ENCODE measurements at places on chromosomes 6 and 20.

- DNase-seq, result no peak
These were observed 831.8 kb downstream of the EPHA7 start for GRCh38 chr6:92587525-92587924.

GRCh38 chr6:148934539-148934938 lies 187.7 kb downstream of the UST start:
- no peak for DNase-seq

DNA sequence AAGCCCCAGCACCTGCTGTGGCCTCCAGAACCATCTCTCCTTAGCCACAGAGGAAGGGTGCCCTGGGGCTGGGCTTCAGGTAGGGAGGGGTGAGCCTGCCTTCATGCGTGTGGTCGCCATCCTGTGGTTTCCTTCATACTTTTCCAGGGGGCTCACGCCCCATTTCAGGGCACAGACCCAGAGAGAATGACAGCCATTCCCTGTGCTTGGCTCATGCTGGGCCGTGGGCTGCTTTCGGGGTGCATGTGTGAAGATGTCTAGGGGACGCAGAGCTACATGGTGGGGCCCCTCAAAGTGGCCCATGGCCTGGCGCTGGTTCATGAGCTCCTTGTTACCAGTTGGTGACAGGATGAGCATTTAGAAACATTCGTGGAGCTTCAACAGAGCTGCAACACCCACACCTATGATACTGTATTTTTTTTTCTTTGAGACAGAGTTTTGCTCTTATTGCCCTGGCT lies 190.3 kb upstream of the SLC24A3 start:
- no peak for DNase-seq

DNA sequence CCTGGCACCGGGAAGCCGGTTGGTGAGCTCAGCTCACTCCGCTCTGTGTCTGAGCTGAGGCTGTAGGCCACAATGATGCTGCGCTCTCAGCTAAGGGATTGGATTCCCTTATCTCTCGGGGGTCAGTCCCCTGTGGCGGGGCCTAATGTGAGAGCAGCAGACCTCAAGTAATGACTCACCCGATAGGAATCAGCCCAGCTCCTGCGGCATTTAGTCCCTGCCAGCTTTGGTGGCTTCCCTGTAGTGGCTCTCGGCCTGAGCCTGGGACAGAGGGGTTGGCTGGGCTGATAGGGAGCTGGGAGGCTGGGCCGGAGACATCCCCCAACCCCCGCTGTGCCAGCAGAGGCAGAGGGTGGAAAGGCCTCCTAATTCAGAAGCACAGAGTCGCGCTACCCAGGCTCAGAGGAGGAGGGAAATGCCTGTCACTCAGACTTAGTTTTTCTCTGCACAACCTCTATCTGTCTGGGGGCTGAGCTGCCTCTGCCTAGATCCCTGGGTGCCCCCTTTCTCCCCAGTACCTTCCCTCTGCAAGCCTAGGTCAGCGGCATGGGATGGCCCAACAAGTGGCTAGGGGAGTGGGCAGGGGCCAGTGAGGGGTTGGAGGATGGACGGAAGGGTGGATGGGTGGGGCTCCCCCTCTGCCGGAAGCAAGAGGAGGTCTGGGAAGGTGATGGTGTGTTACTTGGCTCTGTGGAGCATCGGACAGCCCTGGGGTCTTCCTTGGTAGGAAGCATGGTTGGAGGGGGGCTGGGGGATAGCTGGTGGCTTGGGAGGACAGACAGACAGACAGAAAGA lies 92.2 kb downstream of the CDH22 start:
- no peak for DNase-seq

- DNase-seq, result no peak
These were observed 23.3 kb upstream of the ARFGEF2 start for GRCh38 chr20:48898210-48898609.

- no peak for DNase-seq
These were observed 315.9 kb downstream of the NKAIN2 start for GRCh38 chr6:124119596-124119995.

GRCh38 chr6:166500246-166500645 lies 86.2 kb downstream of the RAMACL start:
- DNase-seq, result no peak
